ENCODE measurements at places on chromosomes 12 and 14. TPM values are rescaled to one million over a fixed set of nuclear protein-coding genes. Genes with fewer than 3 reads are reported as not detected.

The PLCZ1 gene
- total RNA-seq, result not detected

The SLC25A21 gene
- total RNA-seq, result not detected

The GALNT4 gene
- total RNA-seq, result 8.3 TPM

The PMEL gene
- total RNA-seq, result 0.90 TPM

The CMA1 gene
- total RNA-seq, result not detected

The PIWIL1 gene
- not detected for total RNA-seq

The DHH gene
- total RNA-seq, result 0.36 TPM

The PRR4 gene
- total RNA-seq, result 1.0 TPM

DNA sequence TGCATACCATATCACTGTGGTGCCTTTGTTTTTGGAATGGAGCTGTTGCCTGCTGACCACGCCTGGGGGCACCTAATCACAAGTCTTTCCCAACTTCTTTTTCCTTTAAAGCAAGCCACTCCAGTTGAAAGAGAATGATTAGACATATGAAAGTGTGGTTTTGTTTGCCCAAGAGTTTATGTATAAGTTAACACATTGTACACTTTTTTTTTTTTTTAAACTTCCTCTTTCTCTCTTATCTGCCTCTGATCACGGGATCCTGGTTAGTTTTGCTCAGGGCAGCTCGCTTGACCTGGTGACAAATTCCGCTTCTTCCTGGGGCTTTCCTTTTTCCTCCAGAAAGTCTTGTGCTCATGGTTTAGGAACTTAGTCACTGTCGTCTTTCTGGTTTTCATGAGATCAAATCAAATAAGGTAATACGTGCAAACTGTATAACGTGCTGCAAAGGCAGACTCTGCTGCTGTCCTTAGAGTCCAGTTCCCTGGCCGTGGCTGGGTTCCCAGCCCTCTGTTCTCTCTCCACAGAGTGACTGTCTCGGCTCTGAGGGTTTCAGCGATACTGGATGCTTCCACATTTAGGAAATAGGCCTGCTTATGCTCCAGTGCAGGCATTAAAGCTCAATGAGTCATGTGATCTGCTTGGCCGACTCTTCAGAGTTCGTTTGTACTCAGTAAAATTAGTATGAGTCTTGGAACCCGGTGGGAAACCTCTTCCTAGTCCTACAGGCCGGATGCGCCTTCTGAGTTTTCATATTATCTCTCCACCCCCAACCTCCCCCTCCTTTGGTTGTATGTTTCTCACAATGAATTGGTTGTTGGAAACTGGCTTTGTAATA is 15.2 kb downstream of the RASSF3 start:
- H3K4me3 ChIP-seq, result peak overlapping the region; percentile 81
- peaks cover 61% of the 10 kb centered on the region for H3K4me1 ChIP-seq
- DNase-seq, result peak; percentile 89
- no peaks in the 10 kb centered on the region for H3K27me3 ChIP-seq
- H3K27ac ChIP-seq, result peak overlapping the region; percentile 91
- H3K36me3 ChIP-seq, result no peaks in the 10 kb centered on the region

DNA sequence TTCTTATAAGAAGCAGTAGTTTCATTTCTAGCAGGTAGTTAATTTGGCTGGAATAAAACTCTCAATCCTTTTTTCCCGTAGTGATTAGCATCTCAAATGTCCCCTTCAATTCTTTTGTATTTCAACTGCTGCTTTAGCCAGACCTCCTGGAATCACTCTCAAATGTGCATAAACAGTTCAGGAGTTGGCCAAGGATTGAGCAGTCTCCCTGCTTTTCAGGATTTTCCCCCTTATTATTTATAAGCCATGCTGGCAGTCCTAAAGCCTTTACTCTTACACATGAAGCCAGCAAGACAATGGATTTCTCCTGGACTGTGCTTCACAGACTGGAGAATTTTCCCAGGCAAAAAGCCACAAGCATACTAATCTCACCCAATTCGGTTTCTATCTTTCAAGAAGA is 950.1 kb downstream of the VRK1 start:
- H3K27me3 ChIP-seq, result no peaks in the 10 kb centered on the region
- no peak overlapping the region for H3K27ac ChIP-seq
- H3K4me3 ChIP-seq, result no peak overlapping the region

DNA sequence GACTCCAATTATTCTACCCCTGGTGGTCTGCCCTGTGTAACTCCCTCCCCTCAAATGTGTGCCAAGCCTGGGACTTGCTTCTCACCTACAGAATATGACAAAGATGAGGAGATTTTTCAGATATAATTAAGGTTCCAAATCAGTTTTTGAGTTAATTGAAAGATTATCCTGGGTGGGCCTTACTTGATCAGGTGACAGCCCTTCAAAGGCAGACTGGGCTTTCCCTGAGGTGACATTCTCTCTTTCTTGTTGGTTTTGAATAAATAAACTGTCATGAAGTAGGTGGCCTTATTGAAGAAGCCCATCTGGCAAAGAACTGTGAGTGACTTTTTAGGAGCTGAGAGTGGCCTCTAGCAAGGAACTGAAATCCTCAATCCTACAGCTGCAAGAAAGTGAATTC is 106.0 kb downstream of the BRMS1L start:
- no peaks in the 10 kb centered on the region for H3K4me1 ChIP-seq
- no peaks in the 10 kb centered on the region for H3K27me3 ChIP-seq
- no peaks in the 10 kb centered on the region for H3K36me3 ChIP-seq
- DNase-seq, result no peak

GRCh38 chr12:9730591-9730990 is 2.3 kb downstream of the CLECL1 start:
- H3K36me3 ChIP-seq, result no peaks in the 10 kb centered on the region
- H3K27me3 ChIP-seq, result no peaks in the 10 kb centered on the region
- H3K4me3 ChIP-seq, result peak overlapping the region; percentile 39
- peaks cover 38% of the 10 kb centered on the region for H3K4me1 ChIP-seq
- peak overlapping the region; percentile 94 for H3K27ac ChIP-seq

- H3K27me3 ChIP-seq, result no peaks in the 10 kb centered on the region
- no peaks in the 10 kb centered on the region for H3K4me1 ChIP-seq
- H3K4me3 ChIP-seq, result no peak overlapping the region
- H3K36me3 ChIP-seq, result no peaks in the 10 kb centered on the region
- DNase-seq, result no peak
These were observed 123.5 kb upstream of the ATF1 start for GRCh38 chr12:50640321-50640939.

DNA sequence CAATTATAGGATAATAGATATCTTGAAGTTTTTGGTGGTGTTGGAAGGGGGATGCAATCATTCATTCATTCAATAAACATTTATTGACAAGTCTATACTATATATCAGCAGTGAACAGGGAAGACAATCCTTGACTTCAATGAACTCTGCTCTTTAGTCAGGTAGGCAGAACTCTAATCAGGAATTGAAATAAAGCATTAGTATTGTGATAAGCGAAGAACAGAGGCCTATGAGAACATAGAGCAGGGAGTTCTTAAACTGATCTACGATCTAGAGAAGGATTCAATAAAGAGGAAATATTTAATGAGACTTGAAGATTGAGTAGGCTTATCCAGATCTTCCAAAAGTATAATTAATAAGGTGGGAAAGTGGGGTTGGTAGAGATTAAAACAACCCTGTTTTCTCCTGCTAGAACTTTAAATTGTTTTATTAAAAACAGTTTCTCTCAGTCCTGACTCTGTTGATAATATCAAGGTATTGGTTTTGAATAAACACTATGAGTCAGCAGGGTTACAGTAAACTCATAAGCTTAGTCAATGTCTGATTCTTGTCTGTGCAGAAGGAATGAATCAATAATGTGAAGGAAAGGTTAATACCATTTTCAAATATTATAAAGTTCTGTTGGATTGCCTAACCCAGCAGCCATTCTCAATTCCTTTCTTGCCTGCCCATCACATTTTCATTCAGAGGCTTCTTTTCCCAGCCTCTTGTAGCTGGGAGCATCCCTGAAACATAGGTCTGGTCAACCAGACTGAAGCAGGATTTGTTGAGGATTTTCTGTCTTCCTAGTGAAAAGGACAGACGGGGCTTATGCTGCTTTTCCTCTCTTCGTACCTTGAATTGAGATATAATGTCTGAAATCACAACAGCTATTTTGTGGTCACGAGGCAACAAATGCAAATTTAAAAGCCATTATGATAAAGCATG is 38.9 kb upstream of the KTN1 start:
- H3K27ac ChIP-seq, result no peak overlapping the region
- H3K27me3 ChIP-seq, result no peaks in the 10 kb centered on the region
- no peak for DNase-seq
- no peak overlapping the region for H3K4me3 ChIP-seq

DNA sequence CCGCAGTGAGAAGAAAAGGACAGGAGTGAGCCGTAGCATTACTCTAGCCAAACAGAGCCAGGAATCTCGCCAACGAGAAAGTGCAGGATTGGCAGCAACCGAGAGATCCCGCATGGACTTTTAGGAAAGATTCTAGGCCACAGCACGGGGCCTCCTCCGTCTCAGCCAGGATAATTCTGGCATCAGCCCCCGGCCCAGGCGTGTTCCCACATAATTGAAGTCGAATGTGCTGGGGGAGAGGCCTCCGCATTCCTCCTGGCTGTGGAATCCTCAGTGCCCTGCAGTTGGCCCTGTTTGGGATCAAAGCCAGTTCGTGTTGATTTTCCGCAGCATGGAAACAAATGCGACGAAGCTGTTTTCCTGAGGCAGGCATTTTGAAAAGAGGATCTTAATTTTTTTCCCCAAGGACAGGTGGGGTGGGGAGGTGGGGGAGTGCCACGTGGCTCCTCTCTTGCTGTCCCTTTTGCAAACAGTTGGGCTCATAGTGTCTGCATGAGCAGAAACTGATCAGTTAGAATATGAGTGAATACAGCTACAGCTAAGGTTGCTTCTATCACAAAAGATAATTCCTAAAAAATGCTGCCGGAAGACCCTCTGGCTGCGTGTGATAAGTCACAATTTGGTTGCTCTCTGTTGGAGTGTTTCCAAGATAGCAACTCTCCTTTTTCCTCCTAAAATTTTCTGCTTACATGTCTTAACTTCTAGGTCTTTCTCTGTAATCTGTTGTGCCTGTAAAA is 37.3 kb upstream of the ATXN2 start:
- DNase-seq, result no peak
- H3K27ac ChIP-seq, result no peak overlapping the region
- H3K27me3 ChIP-seq, result no peaks in the 10 kb centered on the region
- no peaks in the 10 kb centered on the region for H3K4me1 ChIP-seq
- peaks cover 4% of the 10 kb centered on the region for H3K36me3 ChIP-seq
- no peak overlapping the region for H3K4me3 ChIP-seq

DNA sequence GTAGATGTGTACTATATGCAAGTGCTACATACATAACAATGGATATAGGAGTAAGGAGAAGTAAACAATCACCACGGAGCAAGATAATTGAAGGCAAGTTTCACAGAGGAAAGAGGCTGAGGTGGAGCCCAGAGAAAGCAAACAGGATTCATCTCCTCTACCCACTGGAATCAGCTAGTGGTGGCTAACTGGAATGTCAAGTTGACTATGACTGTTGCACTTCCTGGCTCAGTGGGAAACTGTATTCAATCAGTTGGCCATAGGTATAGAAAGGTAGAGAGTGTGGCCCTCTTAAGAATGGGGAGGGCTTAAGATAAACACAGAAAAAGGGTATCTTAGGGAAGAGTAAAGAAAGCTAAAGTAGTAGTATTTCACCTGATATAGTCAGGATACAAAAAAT is 62.4 kb downstream of the MAP4K5 start:
- no peak overlapping the region for H3K27ac ChIP-seq
- no peak for DNase-seq
- no peaks in the 10 kb centered on the region for H3K27me3 ChIP-seq
- peaks cover 31% of the 10 kb centered on the region for H3K36me3 ChIP-seq
- H3K4me3 ChIP-seq, result no peak overlapping the region

- peaks cover 75% of the 10 kb centered on the region for H3K4me1 ChIP-seq
- no peak overlapping the region for H3K27ac ChIP-seq
- H3K27me3 ChIP-seq, result no peaks in the 10 kb centered on the region
- H3K4me3 ChIP-seq, result no peak overlapping the region
These were observed 14.5 kb upstream of the FBRSL1 start for GRCh38 chr12:132475304-132476037.

- H3K36me3 ChIP-seq, result peaks cover 33% of the 10 kb centered on the region
- no peak overlapping the region for H3K27ac ChIP-seq
- no peak for DNase-seq
- no peaks in the 10 kb centered on the region for H3K27me3 ChIP-seq
- no peaks in the 10 kb centered on the region for H3K4me1 ChIP-seq
- no peak overlapping the region for H3K4me3 ChIP-seq
These were observed 24.0 kb downstream of the DICER1 start for GRCh38 chr14:95133282-95133681.

- no peak overlapping the region for H3K27ac ChIP-seq
- no peak for DNase-seq
- peaks cover 3% of the 10 kb centered on the region for H3K27me3 ChIP-seq
These were observed 5.4 kb upstream of the NGB start for GRCh38 chr14:77276295-77276935.

DNA sequence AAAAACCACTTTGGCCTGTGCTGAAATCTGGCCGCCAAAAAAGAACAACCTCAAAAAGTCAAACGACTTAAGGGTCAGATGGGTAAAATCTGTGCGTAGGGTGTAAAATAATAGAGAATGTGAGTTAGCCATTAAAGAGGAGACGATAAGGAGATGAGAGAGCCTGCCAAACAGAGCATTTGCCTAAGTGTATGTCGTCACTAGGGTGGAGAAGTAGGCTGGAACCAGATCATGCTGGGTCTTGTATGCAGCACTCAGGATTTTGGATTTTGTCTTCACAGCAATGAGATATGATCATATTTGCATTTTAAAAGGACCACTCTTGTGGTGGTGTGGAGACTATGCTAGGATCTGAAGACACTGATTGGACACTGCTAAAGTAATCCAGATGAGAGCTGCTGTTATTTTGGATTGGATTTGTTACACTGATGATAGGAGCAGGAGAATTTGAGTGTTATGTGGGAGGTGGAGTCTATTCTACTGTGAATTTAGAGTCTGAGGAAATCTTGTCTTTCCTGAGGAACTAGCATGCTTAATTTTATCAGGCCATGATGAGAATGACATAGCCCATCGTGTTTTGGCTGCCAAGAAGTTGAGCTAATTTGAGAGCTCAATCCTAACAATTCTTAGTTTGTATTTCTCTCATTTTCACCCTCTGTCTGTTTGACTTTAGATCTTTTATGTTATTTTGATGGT is 24.8 kb upstream of the DBX2 start:
- DNase-seq, result no peak
- H3K4me1 ChIP-seq, result no peaks in the 10 kb centered on the region
- H3K27ac ChIP-seq, result no peak overlapping the region
- H3K36me3 ChIP-seq, result no peaks in the 10 kb centered on the region
- no peak overlapping the region for H3K4me3 ChIP-seq

DNA sequence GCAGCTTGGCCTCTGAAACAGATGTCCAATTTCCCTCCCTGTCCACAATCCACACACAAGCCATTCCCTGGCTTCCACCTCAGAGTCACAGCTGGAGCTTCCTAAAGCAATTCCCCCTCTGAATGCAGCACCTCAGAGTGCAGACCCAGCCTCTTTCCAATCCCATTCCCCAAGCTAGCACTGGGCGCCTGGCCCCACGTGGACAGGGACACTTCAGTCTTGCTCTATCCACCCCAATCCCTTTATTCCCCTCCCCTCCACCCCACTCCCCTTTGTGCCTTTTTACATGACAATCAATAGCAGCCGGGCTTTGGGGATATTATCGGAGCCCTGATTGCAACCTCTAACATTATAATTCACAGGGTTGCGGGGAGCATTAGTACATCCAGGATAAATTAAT is 292.6 kb downstream of the TTC8 start:
- no peaks in the 10 kb centered on the region for H3K4me1 ChIP-seq
- no peaks in the 10 kb centered on the region for H3K36me3 ChIP-seq
- DNase-seq, result no peak

Data from B cell (primary cell).